ENCODE measurements at places on chromosomes 7 and 10.
A peak's percentile ranks its signal among the peaks of the same experiment; 100 is the strongest.

- DNase-seq = no peak
Observed at GRCh38 chr10:73065441-73065840, 31.2 kb downstream of the P4HA1 start.

DNA sequence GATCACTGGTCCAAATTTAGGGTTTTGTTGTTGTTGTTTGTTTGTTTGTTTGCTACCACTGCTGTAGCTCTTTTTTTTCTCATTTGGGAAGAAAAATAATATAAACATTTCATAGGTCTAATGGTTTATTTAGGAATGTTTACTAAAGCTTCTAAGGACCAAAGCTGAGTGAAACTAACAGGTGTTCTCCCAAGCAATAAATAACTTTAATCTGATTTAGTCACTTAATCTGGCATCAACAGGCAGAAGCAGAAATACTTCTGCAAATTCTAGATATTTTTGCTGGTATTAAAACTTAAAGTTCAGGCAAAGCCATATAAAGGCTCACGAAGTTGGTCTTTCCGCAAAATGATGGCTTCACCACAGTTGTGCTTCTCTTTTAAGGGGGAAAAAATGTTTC lies 144.5 kb upstream of the YAE1 start:
- no peak for DNase-seq

DNA sequence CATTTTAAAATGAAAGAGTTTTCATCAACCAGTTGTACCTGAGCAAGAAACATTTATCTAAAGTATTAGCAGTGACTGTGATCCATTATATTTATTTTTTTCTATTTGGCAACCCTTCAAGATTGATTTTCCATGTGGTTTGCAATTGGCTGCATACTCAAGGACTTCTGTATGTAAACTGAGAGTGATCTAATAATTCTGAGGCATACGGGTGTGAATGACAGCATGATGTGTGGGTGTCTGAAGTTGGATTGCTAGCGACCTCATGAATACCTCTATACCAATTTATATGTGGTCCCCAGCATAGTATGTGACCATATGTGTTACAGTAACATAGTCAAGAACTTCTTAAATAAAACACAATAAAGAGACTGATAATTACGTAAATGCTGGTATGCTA lies 8.2 kb upstream of the MPP7 start:
- no peak for DNase-seq

GRCh38 chr10:99530108-99531025 lies 2.4 kb upstream of the NKX2-3 start:
- no peak for DNase-seq

- no peak for DNase-seq
Observed at GRCh38 chr10:1208366-1209311, 152.5 kb downstream of the WDR37 start.

DNA sequence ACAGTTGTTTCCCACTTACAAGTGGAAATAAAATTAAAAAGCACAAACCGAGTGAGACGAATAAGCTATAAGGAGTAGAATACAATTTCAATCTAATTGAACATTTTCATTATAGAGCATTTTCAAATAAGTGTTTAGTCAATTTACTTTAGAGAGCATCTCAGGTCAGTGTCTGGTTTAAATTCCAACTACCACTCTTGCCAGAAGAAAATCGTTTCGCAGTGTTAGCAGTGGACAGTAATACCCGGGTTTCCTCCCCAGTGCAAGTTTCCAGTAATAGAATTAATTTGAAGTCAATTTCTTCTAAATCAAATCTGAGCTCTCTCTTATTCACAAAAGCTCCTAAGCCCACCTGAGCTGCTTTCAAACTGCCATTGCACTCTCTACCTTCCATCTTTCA lies 45.7 kb downstream of the CREB3L2 start:
- no peak for DNase-seq

GRCh38 chr7:26508481-26508880 lies 216.8 kb downstream of the SNX10 start:
- DNase-seq = no peak

DNA sequence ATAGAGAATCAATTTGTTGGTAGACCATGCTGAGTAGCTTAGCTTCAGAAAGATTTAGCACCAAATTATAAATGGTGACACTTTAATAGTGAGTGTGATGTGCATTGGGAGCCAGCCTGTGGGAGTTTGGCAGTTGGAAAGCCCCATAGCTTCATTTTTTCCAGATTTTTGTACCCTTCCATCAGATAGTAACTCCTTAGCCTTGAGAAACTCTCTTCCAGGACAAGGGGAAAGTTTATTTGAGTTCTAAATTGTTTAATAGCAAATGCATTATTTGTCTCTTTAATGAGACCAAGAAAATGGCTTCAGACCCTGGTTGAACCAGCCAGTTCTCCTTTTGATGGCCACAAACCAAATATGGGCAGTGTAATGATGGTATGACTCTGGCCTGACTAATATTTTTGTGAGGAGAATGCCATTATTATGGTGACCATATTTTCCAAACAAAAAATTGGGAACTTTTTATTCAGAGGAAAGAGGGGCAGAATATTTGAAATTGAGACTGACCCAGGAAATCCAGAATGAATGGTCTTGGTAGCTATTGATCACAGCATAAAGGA lies 49.8 kb downstream of the PLCE1 start:
- no peak for DNase-seq

DNA sequence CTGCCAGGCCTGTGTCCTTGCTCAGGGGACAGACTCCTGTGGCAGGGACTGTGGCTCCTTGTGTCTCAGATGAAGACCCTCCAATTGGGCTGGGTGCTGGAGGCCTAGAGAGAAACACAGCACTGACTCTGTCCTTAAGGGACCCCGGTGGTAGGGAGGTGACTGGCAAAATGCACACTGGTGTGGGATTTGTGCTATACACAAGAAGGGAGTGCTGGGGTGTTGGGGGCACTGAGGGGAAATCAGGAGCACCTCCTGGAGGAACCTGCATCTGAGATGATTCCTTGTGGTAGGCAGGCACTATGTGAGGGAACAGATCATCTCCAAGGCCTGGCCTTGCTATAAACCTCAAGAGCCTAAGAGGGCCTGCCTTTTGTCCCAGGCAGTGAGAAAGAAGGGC lies 149.2 kb downstream of the RPS24 start:
- no peak for DNase-seq

GRCh38 chr7:10192074-10192473 lies 781.6 kb upstream of the PHF14 start:
- DNase-seq = no peak

GRCh38 chr10:110504111-110504735 lies 6.5 kb downstream of the DUSP5 start:
- DNase-seq = no peak

DNA sequence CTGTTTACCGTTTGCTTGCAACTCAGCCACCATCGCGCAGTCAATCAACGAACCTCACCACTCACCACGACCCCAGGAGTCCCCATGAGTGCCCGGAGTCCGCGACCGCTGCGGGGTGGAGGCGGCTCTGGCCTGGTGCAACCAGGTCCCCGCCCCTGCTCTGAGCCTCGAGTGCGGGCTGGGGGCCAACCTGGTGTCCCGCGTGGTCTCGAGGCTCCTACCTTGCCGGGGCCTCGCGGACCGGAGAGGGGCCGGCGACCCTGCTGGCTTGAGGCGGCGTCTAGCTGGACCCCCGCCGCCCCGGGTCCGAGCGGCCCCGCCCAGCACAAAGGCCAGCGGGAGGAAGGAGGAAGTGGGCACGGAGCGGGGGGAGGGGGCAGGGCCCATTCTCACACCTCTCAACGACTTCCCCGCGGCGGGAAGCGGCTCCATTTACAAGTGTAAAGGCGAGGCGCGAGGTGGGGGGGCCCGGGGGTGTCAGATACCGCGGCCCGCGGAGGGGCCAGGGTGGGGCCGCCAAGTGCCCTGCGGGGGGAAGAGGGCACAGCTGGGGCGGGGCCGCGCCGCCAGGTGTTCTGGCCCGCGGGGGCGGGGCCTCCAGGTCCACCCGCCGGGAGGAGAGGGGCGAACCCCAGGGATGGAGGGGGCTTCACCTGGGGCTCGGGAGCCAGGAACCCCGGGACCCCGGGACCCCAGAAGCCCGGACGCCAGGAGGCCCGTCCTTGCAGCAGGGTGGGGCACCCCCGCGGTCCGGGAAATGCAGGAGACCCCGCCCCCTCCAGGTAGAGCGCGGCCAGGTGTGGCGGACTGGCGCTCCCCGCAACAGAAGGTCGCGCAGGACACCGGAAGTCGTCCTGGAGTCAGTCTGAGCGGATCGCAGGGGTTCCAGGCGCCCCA lies 8.6 kb downstream of the CTBP2 start:
- DNase-seq = no peak

- no peak for DNase-seq
Observed at GRCh38 chr7:104758504-104758903, 255.5 kb upstream of the KMT2E start.

DNA sequence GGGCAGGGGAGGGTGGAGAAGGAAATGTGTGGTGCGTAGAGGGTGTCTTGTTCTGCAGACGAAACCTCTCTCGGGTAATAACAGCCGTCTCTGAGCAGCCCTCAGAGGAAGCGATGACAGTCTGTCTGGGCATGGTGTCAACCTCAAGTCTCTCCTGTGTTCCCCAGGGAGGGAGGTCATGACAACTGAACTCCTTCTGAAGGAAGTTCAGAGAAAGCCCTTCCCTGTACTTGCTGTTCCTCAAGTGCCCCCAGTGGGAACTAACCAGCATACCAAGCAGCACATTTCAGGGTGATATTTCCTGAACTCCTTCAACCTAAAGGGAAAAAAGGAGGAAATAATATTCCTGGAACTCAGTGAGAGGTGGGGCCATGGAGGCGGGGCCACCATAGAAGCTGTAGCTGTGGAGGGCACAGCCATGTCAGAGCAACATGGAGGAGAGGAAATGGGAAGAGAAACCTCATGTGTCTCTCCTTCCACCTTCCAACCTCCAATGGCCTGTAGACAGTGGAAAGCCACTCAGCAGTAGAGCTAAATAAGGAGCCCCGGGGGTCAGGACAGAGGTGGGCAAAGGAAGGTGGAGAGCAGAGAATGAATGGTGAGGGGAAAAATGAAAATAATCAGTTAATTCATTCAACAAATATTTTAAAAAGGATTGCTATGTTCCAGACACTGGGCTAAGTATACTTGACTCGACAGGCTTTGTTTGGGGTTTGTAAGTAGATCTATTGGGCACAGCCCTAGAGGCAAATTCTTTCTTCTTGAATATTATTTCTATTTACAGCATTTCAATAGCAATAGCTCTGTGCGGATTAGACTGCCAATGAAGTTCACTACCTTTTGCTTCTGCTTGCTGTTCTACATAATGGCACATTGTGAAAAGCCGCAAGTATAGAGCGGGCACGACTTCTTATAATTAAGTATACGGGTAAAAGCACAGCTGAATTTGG lies 61.0 kb upstream of the AOAH start:
- DNase-seq = peak; percentile 36

- no peak for DNase-seq
Observed at GRCh38 chr7:129017933-129018538, 36.9 kb downstream of the TNPO3 start.

DNA sequence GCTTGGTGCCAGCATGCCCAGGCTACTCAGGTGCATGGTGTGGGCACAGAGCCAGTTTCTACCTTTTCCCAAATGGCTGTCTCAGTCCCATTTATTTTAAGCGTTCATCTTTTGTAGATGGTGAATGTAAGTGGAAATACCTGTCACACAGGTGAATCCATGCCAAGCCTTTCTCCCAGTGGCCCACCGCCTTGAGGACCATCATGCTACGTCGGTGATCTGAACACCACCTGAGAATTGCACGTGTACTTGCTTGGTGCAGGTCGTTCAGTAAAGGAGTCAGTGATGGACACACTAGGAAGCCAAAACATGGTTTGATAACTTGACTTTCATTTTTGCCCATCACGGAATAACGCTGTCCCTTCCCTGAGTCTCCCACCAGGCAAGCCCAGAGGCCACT lies 666.7 kb upstream of the FOXK1 start:
- no peak for DNase-seq

GRCh38 chr7:8386926-8387550 lies 46.4 kb upstream of the NXPH1 start:
- DNase-seq = no peak

DNA sequence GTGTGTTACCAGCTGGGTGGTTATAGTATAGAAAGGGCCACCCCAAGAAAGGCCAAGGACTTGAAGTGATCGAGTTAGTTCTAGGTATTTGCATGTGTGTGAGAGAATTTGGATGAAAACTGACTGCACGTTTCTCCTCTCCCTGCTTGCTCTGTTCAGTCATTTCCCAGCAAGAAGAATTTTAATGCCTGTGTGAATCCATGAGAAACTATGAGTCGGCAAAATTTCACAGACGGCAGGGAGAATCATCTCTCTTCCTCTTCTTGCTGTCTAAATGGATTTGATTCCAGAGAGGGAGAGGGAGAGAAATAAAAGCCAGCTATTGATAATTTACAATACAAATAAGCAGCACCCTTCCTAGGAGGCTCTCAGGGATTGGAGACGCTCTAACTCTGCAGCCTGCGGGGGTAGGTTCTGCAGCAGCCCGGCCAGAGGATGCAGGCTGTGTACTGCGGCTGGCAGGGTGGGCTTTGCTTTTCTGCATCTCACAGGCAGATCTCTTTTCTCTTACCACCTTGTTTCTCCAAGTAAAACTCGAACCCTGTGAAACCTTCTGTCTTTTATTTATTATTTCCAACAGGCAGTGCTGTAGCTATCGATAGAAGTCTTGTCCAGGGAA lies 183.6 kb downstream of the TCF7L2 start:
- no peak for DNase-seq

DNA sequence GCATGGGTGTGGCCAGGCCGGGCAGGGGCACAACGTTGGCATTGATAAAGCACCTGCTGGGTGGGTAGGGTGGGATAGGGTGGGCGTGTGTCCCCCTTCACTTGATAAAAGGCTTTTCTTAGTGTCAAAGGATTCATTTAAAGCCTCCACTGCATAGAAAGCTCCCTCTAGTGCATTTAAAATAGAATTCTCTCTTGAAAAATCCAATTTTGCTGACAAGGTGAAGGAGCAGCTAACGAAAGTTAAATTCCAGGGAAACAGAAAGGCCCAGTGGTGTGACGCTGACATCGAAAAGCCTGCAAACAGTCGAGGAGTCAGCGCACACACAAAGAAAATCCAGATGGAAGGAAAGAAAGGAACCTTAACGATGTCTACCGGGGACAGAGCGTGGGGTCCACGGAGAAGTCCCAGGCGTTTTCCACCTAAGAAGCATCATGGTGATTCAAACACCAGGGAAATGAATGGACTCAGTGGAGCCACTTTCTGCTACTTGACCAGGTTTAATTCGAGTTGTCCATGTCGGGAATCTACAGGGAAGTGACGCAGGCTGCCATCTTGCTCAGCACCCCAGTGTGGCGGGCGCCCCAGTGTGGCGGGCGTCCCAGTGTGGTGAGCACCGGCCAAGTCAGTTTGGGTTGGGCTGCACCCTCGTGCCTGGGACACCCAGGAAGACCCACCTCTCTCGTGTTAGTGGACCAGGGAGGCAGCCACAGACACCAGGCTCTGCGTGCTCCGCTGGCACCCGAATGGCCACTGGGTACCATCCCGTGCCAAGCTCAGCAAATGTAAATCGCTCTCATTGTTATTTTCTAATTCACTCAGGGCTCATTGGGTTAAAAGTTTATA lies 217.8 kb downstream of the DNAJB6 start:
- DNase-seq = no peak

DNA sequence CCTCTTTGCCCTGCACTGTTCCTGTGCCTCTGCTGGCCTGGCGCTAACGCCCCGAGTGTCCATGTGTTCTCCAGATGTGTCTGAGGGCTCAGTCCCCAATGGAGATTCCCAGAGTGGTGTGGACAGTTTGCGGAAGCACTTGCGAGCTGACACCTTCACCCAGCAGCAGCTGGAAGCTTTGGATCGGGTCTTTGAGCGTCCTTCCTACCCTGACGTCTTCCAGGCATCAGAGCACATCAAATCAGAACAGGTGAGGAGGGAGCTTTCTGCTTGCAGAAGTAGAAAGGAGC lies 60.9 kb downstream of the PAX2 start:
- DNase-seq = no peak
